Foreskin fibroblast (primary cell): ENCODE measurements at places on chromosomes 4 and X.
A peak's percentile ranks its signal among the peaks of the same experiment; 100 is the strongest.

GRCh38 chr4:10160281-10160856 lies 43.8 kb upstream of the WDR1 start:
- DNase-seq, result peak; percentile 30

GRCh38 chr4:89110986-89111832 lies at the start of gene TIGD2:
Gene TIGD2, plus strand, starts transcription at chr4:89111533. Its CDS starts 1,442 bp downstream, at chr4:89112975.
- DNase-seq, result peak; percentile 97

GRCh38 chrX:149453906-149454822 lies 50.9 kb downstream of the IDS start:
- DNase-seq, result peak; percentile 48

- peak; percentile 88 for DNase-seq
These were observed at the start of gene MPP1 for GRCh38 chrX:154804957-154805695. Gene MPP1, minus strand, starts transcription at chrX:154805485. Its CDS starts 112 bp downstream, at chrX:154805373.

- DNase-seq, result no peak
These were observed 19.9 kb upstream of the SRPX start for GRCh38 chrX:38240541-38240940.

DNA sequence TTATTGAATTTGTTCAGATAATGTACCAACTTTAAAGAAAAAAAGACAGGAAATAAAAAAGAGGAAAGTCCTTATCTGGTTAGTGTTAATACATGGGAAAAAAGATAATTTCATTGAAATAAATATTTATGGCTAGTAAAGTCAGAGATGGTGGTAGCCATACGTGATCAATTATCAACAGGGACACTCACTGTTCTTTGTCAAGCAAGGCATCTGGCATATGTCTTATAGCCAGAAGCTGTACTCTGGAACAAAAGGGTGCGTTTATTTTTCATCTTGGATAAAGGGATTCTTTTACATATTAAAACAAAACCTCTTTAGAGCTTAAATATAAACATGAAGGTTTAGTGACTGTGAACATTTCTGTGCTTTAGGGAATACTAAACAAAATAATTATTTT lies 26.7 kb downstream of the HDX start:
- DNase-seq, result no peak
